NCI-H2081 treated with DMSO at 0.1 percent for 48 hours (cell line): ENCODE measurements at places on chromosomes 16 and 17.
A peak's percentile ranks its signal among the peaks of the same experiment; 100 is the strongest.

- DNase-seq, result no peak
These were observed 68.6 kb downstream of the TMEM100 start for GRCh38 chr17:55654022-55654421.

DNA sequence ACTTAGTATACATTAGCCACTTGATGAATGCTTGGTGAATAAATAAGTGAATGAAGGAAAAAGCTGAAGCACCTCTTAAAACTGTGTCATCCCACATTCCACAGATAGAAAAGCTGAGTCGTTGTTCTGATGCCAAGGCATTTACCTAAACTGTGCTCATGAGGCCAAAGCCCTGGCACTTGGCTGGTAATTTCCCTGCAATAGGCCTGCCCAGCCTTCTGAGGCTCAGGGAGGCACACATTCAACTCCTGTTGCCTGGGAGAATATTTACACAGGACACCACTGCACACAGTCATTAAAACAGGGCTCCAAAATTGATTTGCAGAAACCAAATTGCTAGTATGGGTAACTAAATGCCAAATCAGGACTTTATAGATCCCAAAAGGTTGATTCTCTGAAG lies 333.0 kb upstream of the C16orf82 start:
- no peak for DNase-seq

GRCh38 chr17:82292251-82293154 lies 19.0 kb upstream of the CSNK1D start:
- DNase-seq, result peak; percentile 99

DNA sequence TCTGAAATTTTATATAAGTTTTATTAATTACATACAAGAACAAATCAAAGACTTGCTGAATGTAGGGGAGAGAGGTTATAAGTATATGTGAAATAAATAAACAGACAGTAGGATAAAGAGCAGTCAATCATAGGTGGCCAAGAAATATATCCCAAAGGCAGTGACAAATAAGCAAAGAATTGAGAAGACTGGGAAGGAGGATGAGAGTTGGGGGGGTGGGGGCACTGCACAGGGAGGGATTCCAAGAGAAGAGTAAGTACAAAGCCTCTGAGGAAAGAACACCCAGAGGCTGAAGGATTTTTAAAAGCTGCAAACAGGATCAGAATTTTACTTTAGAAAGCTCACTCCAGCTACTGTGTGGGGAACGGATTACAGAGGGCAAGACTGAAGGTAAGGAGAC lies 2.8 kb downstream of the PELP1 start:
- DNase-seq, result no peak

GRCh38 chr16:54985668-54986067 lies 55.0 kb downstream of the IRX5 start:
- DNase-seq, result no peak

DNA sequence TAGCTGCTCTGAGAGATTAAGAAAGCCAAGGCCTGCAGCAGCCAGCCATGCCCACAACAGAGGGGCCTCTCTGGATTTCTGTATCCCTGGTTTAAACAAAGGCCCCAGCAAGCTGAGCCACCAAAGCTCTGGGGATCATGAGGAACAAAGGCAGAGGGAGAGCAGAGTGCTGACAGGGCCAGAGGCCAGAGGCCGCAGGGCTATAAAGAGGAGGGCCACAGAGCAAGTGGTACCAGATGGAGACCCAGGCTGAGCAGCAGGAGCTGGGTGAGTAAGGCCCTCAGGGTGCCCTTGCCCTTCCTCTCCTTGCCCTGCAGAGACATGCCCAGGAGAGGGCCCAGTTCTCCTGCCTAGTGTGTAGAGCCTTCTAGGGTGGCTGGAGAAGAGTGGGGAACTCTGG lies at the start of gene CRYBA1:
Gene CRYBA1 (plus strand): TSS at position 232 of the 400 bp plus-strand sequence. CDS start 5 bp downstream, at position 237.
- DNase-seq, result no peak

DNA sequence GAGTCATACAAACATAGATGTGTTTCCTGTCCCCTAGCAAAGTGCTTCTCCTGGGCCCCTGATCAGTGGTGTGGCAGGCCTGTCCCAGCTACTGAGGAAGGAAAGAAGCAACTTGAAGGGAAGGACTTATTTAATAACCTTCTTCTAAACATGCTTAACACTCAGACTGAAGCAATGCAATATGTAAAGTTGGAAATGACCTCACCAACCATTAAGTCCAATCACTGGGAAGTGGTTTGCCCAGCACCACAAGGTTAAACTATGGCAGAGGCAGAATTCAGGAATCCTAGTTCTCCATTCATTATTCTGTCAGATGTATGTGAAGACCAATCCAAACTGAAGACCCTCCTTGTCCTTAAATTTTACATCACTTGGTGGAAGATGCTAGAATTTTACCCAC lies 39.1 kb downstream of the CENPV start:
- DNase-seq, result no peak

GRCh38 chr16:57169327-57169726 lies 16.5 kb downstream of the PSME3IP1 start:
- DNase-seq, result no peak

DNA sequence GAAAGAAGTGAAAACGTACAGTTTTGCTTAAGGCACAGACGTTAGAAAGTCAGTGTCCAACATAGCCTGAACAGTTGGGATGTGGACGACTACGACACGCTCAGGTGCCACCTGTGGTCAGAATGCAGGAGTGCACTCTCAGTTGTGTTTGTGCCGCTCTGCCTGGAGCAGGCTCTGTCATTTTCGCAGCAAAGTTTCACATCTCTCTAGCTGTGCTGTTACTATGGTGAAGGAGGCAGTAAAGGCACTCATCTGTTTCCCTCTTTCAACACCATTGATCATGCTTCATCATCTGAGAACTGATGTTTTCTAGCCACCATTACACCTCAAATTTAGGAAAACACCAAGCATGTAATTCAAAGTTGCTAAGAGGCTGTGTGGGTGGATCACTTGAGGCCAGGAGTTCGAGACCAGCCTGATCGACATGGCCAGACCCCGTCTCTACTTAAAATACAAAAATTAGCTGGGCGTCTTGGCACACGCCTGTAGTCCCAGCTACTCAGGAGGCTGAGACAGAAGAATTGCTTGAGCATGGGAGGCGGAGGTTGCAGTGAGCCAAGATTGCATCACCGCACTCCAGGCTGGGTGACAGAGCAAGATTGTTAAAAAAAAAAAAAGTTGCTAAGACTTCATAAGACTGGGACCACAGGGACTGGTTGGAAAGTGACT lies 44.9 kb upstream of the DNAJA2 start:
- DNase-seq, result no peak

DNA sequence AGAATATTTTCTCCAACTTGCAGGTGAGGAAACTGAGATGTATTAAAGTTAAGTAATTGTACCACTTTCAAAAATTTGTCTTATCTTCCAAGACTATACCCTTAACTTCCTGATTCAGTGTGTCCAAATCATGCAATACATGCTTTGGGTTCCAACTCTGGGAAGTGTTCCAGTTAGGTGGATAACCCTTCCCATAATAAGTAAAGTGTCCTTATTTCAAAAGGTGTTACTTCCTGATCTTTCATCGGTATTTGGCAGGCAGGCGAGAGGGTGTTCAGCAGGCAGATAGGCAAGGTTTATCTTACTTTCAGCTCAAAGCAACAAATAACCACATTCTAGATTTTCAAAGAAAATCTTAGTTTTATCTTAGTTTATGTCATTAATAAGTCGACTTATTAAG lies 46.3 kb upstream of the ARHGAP44 start:
- DNase-seq, result no peak

DNA sequence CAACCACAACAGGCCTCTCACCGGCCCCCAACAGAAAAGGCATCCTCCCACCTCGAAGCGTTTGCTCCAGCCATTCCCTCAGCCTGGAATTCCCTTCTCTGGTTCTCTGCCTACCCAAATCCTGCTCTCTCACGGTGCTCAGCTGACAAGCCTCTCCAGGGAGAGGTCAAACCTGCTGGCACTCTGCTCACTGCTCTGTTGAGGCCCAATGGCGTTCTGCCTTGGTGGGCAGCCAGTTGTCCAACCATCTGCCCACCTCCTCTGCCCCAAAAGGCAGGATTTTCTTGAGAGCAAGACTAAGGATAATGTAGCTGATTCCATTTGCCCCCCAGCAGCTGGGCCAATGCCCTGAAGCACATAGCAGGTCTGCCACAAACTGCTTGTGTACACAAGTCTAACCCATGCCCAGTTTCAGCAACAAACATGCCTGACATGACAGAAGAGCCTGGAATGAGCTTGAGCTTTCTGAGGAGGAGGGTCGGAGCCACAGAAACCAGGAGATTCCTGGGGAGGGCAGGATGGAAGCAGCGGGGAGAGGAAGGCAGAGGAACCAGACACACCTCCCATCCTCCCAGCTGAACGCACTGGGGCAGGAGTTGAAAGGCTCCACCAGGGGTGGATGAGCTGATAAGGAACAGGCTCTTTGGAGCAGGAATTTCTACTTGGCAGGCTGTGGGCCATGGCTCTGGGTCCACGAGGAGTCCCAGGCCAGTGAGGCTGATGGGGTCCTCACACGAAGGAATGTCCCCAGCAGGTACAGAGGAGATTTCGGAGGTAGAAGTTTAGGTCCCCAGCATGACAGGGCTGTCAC lies 23.9 kb downstream of the ARHGAP27 start:
- DNase-seq, result no peak

GRCh38 chr17:29802246-29802645 lies 127.8 kb downstream of the SSH2 start:
- no peak for DNase-seq

GRCh38 chr16:85751698-85752501 lies 1.0 kb upstream of the C16orf74 start:
- DNase-seq, result no peak

GRCh38 chr17:16870253-16871245 lies 101.4 kb downstream of the TNFRSF13B start:
- DNase-seq, result no peak

DNA sequence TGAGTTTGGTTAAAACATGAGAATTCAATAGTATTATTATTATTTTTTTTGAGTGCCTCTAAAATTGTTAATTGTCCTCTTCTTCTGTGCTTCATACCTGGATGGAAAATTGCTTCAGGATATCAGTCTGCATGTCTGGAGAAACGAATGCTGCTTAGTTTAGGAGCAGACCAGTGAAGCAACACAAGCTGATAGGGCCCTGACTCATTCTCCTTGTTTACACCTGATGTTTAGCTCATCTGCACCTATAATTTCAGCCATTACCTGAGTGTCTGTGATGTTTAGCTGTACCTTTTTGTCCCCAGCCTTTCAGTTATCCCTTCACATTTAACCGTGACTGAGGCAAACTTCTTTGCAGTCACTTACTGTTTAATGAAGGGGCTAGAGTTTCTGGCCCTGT lies 14.8 kb downstream of the SNTB2 start:
- DNase-seq, result no peak

DNA sequence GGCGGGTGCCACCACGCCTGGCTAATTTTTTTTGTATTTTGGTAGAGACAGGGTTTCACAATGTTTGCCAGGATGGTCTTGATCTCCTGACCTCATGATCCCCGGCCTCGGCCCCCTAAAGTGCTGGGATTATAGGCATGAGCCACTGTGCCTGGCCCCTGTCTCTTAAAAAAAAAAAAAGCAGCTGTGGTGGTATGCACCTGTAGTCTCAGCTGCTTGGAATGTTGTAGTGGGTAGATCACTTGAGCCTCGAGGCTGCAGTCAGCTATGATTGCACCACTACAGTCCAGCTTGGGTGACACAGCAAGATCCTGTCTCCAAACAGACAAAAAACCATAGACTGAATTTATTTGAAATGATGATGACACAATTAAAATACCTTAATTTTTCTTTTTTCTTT lies 24.3 kb downstream of the CDK12 start:
- no peak for DNase-seq

DNA sequence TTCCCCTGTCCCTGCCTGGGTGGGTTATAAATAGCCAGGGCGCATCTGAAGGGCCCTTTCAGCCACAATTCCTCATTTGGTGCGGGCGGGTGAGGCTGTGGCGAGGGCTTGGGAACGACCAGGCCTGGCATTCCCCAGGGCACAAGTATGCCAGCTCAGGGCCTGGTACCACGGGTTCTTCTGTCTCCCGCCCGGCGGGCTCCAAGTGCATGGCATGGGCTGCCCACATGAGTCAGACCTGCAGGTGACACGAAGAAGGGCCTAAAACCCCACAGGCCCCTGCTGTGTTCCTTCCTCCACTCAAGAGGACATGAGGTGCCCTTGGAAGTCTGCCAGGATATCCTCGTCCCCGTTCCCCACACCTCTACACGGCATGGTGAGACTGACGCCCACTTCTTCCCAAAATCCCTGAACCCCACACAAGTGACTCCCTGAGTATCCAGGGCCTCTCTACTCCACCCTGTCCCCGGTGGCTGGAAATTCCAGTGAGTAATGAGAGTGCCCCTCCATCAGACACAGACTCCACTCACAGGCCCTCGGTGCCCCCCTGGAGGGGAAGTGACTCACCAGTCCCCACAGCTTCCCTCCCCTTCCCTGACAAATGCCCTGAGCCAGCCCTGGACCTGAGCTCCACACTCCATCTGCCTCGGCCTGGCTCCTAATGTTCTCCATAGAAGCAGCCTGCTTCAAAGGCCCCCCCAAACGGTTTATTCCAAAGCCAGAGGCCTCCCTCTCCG lies 68.8 kb downstream of the ABR start:
- DNase-seq, result no peak

DNA sequence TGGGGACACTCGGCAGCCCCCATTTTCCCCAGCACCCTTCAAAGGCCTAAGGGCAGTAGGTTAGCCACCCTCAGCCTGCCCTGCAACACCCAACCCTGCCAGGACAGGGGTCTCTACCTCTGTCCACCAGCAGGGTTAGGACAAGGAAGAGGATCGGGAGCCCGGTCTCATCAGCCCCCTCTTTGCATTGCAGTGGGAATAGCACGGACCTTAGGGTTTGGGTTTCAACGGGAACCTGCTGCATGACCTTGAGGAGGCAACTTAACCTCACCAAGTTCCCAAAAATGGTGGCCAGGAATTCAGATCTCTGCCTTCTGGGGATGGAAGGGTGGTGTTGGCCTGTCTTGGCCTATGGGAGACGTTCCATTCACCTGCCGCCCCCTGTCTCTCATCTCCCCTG lies 20.2 kb upstream of the SPPL2C start:
- no peak for DNase-seq

DNA sequence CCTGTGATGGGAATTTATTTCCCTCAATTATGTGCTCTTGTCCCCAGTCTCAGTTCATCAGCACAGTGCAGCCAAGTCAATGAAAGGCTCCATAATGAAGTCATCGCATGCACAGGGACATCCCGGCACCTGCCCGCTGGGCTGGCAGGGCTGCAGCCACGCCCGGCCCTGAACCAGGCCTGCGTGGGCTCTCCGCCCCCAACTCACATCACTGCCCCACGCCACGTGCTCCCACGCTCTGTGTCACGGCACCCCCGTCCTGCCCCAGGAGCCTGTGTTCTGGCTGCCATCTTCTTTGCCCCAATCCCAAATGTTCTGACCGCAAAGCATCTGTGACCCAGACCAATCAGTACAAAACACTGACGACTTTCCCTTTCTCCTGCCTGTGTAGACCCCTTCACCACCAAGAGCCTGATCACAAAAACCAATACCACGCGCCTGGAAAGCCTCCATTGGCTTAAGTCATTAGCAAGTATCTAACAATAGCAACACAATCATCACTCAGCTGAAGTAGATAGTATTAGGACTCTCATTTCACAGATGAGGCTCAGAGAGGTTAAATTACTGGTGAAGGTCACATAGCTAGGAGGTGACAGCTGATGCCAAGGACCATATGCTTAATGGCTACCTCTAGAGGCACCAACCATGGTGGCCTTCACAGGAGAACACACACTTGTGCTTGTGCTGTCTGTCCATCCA lies 202.5 kb downstream of the ZFHX3 start:
- no peak for DNase-seq

GRCh38 chr16:71254832-71255525 lies 24.5 kb upstream of the HYDIN start:
- DNase-seq, result no peak

GRCh38 chr17:50949128-50949988 lies 83.2 kb upstream of the TOB1 start:
- no peak for DNase-seq
